Fibroblast of skin of left quadriceps (primary cell): ENCODE measurements at places on chromosomes 6 and 20.

GRCh38 chr6:40778196-40778595, 191.0 kb upstream of the LRFN2 start:
- no peak for DNase-seq

GRCh38 chr6:74410630-74411029, 714.6 kb downstream of the CD109 start:
- peak; percentile 55 for DNase-seq

DNA sequence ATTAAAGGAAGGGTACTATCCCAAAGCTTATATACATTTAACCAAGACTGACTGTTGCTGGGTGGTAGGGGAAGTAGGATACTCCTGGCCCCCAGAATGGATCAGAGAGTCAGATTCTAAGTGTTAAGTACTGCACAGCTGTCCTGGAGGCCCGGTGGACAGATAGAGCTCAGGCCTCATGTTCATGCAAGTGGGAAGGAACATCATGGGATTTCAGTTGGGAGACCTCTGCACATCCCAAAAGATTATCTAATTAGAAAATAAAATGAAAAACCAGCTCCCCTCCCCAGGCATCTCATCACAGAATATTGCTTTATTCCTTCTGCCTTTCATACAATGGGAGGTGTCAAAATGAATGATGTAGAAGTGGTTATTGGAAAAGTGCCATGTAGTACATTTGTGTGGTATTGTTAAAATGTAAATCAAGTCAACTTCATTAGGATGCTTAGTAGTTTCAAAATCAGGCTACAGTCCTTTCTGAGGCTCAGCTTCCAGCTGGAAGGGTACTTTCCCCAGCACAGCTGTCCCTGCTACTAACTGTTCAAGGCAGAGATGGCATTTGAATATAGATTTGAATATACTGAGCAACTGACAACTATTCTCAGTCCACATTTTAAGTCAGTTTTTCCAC, 82.9 kb downstream of the SLC35B3 start:
- no peak for DNase-seq

DNA sequence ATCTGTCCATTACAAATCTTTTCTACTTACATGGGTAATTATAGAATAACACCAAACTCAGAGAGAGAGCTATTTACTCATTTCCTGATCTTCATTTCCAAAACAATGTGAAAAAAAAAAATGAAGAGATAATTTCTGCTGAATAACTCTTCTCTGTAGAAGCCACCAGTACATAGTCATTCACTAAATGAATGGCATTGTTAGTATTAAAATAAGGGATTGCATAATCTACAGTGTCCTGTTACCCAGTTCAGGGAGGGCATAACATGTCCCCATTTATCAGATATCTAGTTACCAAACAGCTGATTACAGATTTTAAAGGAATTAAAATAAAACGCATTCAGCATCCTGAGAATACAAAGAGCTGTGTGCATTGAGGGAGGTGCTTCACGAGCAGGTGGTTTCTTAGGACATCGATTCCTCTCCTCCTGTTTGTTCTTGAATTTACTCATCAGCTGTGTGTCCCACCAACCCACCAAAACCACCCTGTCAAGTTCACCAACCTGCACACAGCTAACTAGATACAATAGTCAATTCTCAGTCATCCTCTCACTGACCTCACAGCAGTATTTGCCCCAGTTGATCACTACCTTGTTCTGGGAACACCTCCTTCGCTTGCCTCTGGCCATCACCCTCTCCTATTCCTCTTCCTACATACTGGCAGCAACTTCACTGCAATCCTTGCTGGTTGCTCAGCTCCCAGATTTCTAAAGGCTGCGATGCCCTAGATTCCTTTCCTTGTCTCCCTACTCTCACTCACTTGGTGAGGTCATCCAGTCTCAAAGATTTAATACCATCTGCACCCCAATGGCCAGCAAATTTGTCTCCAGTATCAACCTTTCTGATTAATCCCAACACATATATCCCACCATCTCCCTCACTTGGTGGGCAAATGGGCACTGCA, 18.7 kb downstream of the CNKSR3 start:
- no peak for DNase-seq

DNA sequence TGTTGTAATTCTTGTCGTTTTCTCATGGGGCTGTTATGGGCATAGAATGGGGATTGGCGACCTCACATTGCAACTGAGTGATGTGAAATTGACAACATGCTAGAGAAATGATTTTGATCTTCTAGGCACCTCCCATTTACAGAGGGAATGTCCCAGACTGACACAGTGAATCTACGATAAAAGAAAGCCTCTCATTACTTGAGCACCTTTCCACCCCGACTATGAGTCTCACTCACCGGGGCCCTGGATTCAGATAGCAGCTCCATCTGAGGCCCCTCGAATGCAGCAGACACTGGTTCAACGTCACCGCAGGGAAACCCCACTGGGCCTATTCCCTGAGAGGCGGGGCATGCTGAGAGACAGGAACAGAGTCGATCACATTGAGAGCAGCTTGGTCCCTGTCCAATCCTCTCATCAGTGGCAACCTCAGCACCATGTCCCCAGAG, 49.1 kb downstream of the NFATC2 start:
- DNase-seq = no peak
